ENCODE measurements at places on chromosomes 1 and 21.

DNA sequence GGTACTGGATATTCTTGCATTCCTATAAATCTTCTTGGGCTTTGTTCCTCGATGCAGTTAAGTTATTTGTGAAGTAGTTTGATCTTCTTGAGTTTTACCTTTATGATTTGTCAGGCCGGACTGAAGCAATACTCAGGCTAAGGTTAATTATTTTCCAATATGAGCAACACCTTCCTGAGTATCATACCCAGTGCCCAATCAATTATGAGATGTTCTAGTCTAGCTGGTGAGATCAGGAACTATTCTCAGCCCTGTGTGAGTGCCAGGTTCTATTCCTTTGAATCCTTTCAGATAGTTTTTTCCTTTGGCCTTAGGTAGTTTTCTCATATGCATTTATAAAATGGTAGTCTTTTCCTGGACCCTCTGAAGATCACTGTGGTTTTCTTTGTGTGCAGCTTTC is 92.5 kb downstream of the SCMH1 start:
- DNase-seq: no peak

- DNase-seq: no peak
Measured at GRCh38 chr1:220338759-220339158, 66.5 kb upstream of the RAB3GAP2 start.

DNA sequence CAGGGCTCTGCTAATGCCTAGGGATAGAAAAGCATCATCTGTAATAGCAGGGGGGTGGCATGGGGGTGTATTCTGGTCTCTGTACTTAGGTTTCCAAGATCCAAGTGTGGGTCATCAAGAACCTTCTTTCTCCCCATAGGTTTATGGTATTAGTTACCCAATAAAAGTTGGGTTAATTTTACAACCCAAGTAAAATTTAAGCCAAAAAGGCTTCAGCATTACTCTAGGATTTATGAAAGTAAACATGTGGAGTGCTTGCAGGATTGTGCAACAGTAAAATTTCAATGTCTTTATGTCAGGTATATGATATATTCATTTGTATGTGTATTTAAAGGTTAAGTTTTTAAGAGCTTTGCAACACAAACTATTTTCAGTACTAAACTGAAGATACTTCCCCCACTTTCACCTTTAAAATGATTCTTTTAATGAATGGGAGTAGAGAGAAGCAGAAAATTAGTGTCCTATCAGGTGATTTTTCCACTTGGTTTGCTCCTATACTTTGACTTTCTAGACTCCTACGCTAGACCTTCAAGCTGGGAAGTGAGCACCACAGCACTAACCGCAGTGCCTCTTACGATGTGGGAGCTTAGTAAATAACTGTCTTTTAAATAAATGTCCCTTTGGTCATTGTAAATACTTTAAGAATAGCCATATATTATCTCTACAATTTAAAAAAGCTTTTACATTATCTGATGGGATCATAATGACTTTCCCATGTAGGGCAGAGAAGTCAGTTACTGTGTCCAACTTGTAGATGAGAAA is 67.8 kb upstream of the UBE2U start:
- DNase-seq: no peak

- no peak for DNase-seq
Measured at GRCh38 chr1:91776068-91776794, 109.7 kb downstream of the TGFBR3 start.

GRCh38 chr1:85259912-85260274 is 431 bp upstream of the C1orf52 start:
- no peak for DNase-seq

DNA sequence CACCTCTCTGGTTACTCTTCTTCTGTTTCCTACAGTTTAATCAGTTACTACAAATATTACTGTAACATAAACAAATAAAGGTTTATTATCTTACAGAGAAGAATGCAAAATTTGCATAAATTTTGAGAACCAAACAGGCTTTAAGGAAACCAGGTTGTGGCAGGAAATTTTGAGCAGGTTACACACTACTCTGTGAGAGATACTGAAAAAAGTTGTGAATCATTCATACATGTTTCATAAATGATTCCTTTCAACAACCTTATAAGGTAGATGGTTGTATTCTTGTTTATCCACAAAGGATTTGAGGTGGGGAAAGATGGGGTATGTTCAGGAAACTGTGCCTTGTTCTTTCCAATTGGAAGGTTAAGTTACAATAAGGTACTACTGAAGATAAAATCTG is 58.6 kb downstream of the MAST2 start:
- no peak for DNase-seq

DNA sequence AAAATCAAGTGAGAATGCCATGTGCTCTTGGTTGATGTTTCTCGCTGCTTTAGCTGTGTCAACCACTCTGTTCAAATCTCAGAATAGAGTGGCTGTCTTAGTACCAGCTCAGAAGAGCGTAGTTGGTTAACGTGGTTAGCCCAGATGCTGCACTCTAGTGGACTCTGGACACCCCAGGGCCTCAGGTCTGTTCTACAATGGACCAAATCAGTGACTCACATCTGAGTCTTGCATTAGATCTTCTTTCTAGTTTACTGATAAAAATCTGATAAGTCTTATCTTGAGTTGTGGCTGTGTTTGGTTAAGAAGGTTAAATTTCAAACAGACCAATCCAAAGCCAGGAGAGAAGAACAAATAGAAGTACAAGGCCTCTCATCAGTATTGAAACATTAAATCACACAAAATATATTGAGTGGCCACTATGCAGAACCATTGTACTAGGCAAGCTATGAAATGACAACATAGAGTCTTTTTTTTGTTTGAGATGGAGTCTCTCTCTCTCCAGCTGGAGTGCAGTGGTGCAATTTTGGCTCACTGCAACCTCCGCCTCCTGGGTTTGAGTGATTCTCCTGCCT is 104.1 kb downstream of the NR5A2 start:
- DNase-seq: no peak

DNA sequence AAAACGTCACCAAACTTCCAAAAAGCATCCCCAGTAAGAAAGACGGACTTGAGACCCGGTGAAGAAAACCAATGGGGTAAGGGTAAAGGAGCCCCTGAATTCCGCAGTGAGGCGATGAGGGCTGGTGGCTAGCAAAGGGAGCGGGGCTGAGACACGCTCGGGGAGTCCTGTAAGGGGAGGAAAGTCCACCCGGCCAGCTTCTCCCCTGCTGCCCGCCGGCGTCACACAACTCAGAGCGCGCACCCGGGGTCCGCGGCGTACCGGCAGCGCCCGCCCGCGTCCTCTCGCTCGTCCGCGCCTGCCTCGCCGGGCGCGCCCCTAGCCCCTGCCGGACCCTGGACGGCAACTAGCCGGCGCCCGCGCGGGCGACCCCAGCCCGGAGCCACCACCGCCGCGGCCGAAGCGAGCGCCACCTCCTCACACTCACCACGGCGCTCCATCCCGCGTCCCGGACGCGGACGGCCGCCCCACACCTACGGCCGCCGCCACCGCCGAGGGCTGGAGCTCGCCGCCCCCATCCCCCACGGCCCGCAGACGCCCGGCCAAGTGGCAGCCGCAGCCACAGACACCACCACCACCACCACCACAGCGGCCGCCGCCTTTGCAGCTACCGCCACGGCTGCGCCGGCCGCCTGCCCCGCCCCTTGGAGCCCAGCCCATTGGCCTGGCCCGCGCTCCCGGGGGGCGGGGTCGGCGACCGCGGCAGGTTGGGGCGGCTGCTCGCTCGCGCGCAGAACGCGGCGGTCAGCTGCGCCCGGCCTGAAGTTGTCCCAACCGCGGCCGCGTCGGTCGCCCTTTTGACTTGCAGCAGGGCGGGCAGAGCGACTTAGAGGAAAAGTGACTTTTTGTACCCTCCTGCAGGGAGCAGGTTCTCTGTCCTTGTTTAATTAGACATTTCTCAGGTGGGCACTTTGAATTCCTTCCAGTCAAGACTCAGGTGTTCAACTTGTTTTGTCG is 10.0 kb upstream of the ARHGAP29 start:
- peak; percentile 20 for DNase-seq

- DNase-seq: peak; percentile 52
Measured at GRCh38 chr1:209626346-209627026, 25.7 kb downstream of the LAMB3 start.

- no peak for DNase-seq
Measured at GRCh38 chr1:71296551-71297134, 215.8 kb upstream of the ZRANB2 start.

- DNase-seq: no peak
Measured at GRCh38 chr1:156880473-156880872, 13.0 kb upstream of the PEAR1 start.

- no peak for DNase-seq
Measured at GRCh38 chr1:8015036-8015808, 10.9 kb downstream of the ERRFI1 start.

DNA sequence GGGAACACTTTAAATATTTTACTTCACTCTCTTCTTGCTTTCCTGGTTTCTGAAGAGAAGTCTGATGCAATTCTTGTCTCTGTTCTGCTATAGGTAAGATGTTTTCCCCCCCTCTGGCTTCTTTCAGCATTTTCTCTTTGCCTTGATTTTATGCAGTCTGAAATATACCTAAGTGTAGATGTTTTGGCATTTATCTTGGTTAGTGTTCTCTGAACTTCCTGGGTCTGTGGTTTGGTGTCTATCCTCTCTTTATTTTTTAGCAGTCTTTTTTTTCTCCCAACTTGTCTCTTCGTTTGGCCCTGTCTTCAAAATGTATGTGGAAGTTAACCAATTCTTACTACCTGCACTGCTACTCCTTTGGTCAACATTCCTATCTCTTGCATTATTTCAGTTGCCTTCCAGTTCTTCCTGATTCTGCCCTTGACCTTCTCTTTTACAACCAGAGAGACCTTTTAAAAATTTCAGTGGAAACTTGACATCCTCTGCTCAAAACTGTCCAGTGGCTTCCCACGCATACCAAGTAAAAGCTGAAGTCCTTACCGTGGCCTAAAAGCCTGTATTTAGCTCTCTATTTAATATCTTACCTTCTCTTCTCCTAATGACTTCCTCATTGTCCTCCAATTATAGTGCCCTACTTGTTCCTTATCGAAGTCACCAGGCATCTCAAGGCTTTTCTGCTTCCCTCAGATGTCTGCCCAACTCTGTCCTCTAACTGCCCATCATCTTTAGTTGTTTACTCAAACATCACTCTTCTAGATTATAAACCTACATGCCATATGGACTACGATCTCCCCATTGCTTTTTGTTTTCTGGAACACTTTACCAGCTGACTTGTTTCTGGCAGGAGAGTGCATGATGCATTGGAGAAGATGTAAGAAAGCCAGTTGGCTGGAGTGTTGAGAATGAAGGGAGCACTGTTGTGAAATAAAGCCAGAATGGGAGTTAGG is 40.9 kb downstream of the RAP1A start:
- DNase-seq: no peak

DNA sequence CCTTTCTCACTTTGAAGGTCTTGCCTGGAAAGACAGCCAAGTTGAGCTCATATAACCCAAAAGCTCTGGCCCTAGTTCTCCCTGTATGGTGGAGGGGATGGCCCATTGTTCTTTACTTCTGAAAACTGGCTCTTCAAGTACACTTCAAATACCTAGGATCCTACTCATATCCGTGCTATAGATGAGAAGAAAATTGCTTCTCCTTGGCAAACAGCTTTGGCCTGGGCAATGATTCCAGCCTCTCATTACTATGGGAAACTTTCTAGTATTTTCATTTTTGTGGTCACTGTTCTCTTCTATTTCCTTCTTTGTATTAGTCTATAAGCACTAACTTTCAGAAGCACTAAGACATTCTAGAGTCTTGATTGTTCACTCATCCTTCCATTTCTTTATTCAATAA is 53.7 kb downstream of the ZNF697 start:
- DNase-seq: no peak

DNA sequence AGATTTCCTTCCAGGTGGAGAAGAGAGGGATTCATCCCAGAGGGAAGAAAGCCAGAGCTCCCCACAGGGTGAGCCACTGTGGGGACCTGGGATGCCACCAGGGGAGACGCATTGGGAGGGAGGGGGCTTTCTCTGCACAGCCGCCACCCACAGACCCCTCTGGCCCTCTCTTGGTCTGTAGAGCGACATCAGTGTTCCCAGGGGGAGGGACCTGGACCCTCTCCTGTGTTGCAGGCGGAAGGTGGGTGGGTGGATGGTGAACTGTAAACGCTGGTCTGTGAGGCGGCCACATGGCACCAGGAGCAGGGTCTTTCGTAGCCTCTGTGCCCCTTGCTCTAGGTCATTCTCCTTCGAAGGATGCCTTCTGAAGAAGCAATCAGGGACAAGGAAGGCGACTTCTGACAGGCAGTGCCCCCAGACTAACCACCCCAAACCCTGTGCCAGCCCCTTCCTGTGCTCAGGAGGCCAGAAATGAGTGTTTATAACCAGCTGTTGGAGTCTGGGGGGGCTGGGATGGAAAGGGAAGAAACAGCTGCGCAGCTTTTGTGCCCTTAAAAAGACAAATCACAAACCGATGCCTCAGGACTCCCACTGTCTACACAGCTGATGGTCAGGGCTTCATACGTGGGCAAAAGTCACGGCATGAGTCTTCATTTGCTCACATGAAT is 121.4 kb upstream of the ZBTB40 start:
- DNase-seq: no peak

GRCh38 chr1:228365271-228366061 is 41.2 kb downstream of the TRIM11 start:
- DNase-seq: no peak

Data from CD4-positive, alpha-beta T cell treated with Interferon gamma for 1 hour (primary cell).